Aorta (tissue), 5 donors: ENCODE measurements at places on chromosomes 1 and 21. TPM values are rescaled to one million over a fixed set of nuclear protein-coding genes. Genes with fewer than 3 reads are reported as not detected.
A peak's percentile ranks its signal among the peaks of the same experiment; 100 is the strongest.

- no peak for DNase-seq
Measured at GRCh38 chr1:193774536-193775323, 588.3 kb upstream of the B3GALT2 start.

DNA sequence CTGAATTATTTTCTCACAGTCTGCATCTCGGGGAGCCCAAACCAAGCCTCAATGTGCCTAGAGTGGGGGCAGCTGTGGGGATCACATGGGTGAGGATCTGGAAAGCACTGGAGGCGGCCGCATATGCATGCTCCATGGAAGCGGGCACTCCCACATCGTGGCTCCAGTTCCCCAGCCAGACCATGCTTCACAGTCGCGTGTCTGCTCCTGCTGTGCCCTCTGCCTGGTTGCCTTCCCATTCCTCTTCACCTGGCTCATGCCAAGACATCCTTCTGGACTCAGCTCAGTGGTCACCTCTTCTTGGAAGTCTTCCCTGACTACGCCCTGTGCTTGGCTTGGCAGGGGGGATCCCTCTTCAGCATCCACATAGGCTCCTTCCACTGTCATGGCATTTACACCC, 32.8 kb downstream of the IGSF21 start:
- no peak for DNase-seq

GRCh38 chr1:22689505-22689904, 21.1 kb upstream of the EPHB2 start:
- DNase-seq, result no peak

DNA sequence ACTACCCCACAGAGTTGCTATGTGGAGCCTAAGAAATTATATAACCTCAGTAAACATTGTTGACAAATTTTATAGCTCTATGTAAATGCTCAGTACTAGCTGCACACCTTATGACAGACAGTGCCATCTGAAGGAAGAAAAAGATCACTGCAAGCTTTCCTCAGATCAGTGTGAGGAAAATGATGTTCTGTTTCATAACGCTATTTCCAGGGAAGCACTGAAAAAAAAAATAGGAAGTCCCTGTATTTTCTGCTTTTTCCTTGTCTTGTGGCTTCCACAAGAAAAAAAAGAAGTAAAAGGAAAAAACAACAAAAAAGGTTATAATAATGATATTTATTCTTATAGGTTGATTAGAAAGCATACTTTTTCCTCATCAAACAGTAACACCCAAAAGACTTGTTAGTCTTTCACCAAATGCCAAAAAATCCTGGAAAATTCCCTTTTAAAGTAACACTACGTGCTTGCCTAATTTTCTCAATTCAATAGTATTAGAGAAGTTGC, 23.2 kb downstream of the LYST start:
- no peak for DNase-seq

DNA sequence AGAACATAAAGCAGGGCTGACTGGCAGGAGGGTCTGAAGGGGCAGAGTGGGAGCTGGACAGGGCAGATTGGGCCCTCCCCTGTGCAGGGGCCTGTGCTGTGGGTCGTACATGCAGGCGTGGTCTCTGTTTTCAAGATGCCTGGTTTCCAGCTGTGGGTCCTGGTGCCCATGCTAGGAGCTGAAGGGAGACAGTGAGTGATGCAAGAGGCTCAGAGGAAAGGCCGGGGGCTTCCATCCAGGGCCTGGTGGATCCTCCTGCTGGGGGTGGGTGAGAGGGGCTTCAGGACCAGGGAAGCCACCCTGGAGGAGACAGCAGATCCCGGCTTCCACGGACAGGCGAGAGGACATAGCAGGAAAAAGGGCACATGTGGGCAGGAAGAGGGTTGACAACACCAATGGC, 349.0 kb upstream of the VAMP3 start:
- DNase-seq, result peak; percentile 44

DNA sequence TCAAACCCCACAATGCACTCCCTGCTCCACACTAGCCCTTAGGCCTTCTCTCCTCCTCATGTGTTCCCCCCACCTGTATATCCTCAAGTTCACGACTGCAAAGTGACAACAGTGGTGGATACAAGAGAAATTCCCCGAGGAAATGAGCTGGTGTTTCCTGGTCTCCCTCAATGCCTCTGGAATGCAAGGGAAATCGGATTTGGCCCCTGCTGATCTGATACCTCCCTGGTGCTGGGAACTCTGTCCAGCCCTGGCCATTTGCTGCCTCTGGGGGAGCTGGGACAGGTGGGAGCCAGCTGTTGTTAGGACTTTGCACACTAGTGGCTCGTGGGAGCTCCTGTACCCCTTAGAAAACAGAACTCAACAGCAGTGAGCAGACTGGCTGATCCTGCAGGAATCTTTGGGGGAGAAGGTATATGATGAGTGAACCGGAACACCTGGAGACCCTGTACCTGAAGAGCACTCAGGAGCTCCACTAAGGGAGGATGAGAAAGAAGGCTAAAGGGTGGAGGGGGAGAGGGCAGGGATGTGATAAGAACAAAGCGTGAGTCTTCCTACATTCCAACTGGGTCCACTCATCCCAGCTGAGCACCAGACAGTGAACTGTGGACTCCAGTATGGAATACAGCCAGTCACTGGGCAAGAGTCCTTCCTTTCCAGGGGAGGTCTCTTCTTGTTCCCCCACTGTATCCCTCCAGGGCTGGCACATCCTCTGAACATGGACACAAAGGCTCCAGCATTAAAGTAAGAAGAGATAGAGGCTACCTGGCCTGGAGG, 69.3 kb downstream of the PLXNA2 start:
- no peak for DNase-seq

DNA sequence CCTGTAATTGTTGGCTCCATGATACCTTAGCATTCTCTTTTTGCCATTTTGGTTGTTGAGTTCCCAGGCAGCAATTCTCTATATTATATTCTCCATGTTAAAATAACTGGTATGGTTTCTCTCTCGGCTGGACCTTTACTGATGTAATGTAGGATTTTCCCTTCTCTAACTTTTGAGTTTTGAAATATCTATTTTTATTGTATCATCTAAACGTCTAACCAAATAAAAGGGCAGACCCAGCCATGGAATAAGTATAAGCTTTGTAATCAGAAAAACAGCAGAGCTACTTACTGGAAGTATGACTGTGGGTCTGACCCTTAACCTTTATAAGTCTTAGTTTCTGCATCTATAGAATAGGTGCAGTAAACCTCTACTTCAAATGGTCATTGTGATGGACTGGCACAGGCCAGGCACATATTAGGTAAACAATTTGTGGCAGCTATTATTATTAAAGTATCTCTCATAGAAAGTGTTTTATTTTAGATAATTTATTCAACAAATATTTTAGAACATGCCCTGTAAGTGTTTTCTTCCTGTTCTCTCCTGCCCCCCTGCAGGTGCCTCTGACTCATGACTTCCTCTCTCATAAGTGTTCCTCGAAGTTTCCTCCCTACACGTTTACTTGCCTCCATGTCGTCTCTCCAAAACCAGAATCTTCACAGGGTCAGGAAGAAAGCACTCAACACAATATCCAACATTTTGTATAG, 224.9 kb upstream of the FGGY start:
- DNase-seq, result no peak

The VAV3 gene
- 7.2 TPM for total RNA-seq

The LCE6A gene
- not detected for total RNA-seq

The NMNAT2 gene
- total RNA-seq, result 1.3 TPM
